Stimulated activated CD8-positive, alpha-beta memory T cell treated with anti-CD3 and anti-CD28 coated beads, Interleukin-7, amount 100 ng/mL, for 1 hour (primary cell): ENCODE measurements at places on chromosomes 6 and 20.

- DNase-seq, result no peak
Measured at GRCh38 chr6:167712731-167713475, 113.8 kb upstream of the AFDN start.

- no peak for DNase-seq
Measured at GRCh38 chr6:163230901-163231300, 183.6 kb upstream of the QKI start.

- DNase-seq, result no peak
Measured at GRCh38 chr20:38755324-38755910, 7.2 kb downstream of the ACTR5 start.

DNA sequence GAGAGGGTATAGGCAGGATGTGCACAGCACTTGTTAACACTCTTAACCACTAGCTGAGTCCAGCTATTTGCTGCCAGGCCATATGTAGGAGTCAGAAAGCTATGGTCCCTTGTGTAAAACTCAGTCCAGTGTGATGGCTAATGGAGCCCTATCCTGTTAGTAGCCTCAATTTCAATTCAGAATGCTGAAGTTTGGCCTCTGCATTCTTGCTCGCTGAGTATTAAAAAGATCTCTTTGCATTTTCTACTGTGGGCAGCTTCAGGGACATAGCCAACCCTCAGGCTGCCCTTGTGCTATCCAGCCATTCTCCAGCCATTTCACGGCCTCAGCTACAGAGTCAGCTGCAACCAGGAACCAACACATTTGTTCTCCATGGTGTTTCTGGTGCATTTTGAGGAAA, 92.5 kb downstream of the SPTLC3 start:
- no peak for DNase-seq

DNA sequence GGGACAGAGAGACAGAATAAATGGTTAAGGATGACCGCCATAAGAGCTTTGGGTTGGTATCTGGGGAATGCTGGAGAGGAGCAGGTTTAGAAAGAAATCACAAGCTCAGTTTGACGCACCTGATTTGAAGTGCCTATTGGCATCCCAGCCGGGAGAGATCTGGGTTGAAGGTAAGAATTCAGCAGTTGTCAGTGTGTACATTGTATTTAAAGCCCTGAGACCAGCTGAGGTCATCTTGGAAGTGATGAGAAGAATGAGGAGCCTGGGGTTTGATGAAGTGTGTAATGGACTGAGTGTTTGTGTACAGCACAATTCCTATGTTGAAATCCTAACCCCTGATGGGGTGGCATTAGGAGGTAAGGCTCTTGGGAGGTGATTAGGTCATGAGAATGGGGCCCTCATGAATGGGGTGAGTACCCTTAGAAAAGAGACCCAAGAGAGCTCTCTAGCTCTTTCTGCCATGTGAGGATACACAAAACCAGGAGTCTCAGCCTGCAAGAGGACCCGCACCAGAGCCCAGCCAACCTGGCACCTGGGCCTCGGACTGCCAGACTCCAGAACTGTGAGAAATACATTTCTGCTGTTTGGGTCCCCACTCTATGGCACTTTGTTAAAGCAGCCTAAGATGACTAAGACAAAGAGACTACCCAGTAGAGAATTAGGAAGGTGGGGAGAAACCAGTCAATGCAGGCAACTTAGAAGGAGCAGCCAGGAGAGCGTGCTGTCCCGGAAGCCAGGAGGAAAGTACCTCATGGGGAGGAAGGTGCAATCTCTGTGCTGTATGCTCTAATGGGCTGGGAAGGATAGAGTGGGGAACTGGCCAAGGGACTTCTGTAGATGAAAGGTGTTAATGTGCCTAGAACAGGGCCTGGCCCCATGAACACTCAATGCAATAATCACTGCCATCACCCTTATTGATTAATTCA, 133.7 kb upstream of the SLC24A3 start:
- DNase-seq, result no peak

- no peak for DNase-seq
Measured at GRCh38 chr20:36969051-36969450, 17.5 kb upstream of the SAMHD1 start.

DNA sequence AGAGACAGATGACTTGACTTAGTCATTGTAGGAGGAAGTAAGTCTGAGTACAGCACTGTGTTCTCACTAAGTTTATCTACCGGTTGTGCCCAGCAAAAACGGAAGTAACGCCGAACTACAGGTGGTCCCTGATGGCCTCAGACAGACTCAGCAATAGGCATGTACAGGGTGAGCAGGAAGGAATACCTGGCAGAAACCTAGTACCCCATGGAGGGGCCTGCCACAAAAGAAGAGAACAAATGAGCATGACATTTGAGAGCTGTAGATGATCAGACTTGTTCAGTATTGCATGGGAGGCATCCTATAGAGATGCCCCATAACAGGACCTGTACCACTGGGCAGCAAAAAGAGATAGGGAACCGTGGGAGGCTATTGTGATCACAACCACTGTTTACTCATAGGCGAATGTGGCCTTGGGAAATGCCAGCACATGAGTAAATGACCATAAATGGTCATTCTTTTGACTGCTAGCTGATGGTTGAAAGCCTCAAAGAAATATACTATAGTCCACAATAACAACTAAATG, 106.4 kb upstream of the TAB2 start:
- no peak for DNase-seq

GRCh38 chr6:22471132-22471690, 98.2 kb upstream of the HDGFL1 start:
- DNase-seq, result no peak

DNA sequence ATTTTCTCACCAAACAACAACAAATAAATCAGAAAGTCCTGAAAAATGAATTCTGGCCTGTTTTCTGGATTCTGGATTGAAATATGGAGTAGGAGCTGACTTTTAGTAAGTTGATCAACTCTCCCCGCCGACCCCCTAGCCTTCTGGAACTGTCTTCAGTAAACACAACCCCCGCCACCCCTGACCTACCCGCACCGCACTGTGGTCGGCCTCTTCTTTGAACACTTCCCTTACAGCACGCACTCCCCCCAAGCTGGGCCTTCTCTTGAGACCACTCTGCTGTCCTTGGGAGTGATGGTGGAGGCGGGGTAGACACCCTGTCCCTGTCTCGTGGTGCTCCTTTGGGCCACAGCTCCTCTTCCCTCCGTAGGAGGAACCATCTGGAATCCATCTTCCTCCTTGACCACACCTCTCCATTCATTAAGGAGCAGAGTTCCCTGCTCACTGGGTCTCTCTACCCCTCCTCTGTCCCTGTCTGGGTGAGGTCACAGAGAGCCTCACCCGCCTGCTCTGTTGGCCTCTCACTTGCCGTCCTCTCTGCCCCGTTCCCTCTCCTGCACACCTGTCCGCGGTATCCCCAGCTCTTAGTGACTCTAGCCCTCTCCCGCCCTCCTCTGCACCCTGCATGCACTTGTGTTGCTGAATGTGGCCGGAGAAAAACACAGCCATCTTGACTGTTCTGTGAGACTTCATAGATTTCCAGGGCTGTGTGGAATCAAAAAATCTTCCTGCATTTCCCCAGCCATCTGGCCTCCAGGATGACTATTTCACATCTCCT, 19.1 kb downstream of the SYNJ2 start:
- no peak for DNase-seq

DNA sequence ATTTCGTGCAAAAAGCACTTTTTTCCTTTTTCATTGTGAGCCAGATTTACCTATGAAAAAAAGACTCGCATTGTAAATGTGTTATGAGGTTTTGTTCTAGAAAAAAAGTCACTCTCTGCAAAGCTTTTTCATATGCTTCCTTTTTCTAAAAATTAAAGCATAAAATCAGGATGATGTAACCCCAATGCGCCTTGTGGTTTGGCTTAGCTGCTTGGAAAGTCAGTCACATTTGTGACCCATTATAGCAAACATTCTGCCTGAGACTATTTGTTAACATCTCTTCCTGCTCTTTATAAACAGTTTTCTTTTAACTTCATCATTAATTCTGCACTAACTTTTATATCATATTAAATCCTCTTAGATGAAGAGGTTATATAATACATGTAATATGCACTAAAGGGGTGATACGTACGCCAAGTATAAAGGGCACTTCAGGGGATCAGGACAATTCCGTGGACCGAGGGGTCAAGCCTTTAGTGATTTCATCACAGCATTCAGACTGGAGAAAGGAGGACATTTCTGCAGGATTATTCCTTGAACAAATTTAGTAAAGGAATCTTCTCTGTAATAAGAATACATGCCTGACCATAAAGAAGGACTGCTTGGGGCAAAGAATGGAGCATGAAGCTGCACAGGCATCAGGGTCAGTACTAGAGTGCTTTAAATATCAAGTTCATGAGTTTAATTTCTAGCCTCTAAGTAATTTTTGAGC, 48.1 kb upstream of the SMLR1 start:
- no peak for DNase-seq

DNA sequence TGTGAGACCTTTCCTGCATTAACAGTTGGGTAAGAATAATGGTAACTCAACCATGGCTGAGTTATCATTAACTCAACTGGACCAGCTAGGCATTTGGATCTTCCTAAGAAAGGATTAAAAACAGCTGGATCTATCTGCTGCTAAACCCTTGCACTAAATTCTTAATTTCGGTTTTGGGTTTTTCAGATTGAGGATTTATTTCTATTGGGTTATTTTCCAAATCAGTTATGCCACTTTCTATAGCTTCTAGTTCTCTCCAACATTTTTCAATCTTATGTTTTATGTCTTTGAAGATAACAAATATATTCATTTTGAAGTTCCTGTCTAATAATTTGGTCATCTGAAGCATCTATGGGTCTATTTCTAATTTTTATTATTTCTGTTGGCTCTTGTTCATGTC, 92.5 kb downstream of the KIF13A start:
- DNase-seq, result no peak

- no peak for DNase-seq
Measured at GRCh38 chr20:53940907-53941545, 129.4 kb downstream of the BCAS1 start.

DNA sequence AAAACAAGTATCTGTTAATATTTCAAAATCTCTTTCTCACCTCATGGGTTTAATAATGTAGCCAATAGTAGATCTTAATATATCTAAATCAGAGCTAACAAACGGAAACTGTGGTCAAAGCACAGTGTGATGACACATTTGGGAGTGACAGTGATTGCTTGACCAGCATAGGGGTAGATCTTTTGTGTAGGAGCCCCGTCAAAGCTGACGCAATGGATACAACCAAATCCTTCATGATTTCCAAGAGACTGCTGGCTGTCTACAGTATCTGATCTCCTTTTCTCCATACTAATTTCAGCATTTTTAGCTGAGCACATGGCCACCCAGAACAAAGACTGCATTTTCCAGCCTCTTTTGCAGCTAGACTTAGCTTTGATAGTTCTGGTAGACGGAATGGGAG, 299.3 kb upstream of the ECI2 start:
- DNase-seq, result no peak

DNA sequence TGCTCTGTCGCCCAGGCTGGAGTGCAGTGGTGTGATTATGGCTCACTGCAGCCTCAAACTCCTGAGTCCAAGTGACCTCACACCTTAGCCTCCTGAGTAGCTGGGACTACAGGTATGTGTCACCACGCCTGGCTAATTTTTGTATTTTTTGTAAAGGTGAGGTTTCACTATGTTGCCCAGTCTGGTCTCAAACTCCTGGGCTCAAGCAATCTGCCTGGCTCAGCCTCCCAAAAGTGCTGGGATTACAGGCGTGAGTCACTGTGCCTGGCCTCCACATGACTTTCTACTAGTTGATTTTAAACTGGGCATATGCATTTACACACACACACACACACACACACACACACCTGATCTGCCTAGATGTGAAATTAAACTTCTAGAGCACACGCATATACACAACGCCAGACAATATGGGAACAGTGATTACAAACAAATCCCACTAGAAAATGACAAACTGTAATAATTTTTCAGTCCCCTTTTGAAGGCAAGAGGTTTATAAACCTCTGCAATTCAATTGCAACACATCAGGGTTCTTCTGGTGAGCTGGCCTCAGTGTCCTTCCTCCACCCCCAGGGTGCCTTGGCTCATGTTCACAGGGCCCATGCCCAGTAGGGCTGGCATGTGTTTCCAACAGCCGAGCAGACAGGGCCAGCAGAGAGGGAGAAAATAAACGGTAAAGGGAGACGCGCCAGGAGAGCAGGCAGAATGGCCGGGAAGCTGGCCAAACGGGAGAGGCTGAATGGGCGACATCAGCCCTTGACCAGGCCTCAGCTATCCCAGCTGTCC, 31.2 kb downstream of the PARD6B start:
- no peak for DNase-seq

- DNase-seq, result no peak
Measured at GRCh38 chr20:33470866-33471265, 19.0 kb upstream of the CBFA2T2 start.

GRCh38 chr6:57222743-57223077, 603 bp upstream of the RAB23 start:
- DNase-seq, result no peak

DNA sequence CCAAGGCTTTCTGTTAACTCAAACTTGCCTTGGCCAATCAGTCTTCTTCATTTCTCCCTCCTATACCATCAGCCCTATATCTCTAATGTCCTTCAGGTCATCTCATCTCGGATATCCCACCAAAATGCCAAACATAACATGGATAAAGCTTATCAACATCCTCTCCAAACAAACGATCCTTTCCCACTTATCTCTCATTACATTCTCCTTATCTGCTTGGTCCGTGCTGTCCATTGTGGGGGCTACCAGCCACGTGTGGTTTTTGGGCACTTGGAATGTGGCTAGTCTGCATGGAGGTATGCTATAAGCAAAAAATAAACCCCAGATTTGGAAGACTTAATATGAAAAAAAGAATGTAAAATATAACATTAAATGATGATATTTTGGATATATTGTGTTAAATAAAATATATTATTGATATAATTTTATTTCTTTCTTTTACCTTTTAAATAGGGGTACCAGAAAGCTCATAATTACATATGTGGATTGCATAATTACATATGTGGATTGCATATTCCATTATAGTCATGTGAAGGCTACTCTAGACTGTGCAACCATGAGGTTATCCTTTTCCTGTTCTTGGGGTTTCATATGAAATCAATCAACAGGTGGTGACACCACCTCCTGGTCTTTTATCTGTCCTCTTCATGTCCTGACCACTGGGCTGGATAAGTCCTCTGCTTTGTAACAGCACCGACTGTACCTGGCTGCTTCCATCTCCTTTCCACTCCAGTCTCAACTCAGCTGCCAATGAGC, 123.0 kb downstream of the CD83 start:
- DNase-seq, result no peak

DNA sequence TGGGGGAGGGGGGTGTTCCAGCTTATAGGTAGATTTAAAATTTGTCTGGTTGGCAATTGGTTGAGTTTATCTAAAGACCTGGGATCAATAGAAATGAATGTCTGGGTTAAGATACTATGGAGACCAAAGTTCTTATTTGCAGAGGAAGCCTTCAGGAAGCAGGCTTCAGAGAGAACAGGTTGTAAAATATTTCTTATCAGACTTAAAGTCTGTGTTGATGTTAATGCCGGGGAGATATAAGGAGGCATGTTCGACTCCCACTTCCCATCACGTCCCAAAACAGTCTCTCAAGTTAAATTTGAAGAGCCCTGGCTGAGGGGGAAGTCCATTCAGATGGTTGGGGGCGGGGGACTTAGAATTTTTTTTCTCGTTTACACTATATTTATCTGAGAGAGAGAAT, 12.3 kb upstream of the BLCAP start:
- no peak for DNase-seq
